ENCODE measurements at places on chromosomes 4 and X.

DNA sequence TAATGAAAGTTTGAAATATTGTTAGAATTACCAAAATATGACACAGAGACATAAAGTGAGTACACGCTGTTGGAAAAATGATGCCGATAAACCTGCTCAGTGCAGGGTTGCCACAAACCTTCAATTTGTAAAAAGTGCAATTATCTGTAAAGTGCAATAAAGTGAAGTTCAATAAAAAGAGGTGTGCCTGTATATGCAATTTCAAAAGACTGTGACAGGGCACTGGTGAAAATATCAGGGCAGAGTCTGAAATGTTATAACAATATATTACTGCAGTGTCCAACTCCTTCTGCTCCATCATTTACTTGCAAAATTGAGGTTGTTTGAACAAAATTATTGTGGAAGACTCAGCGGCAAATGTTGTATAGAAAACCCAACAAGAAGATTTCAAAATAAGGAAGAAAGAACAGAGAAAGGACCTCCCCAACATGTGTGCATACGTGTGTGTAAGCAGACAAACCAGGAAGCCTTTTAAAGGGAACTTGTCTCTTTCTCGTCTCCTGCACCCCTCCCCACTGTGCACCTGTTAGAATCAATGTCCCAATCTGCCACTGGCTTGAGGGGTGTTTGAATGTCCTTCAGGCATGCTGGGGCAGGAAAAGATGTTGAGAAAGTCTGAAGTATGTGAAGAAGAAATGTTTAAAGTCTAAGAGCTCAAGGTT lies 96.2 kb downstream of the MAOB start:
- DNase-seq, result no peak

DNA sequence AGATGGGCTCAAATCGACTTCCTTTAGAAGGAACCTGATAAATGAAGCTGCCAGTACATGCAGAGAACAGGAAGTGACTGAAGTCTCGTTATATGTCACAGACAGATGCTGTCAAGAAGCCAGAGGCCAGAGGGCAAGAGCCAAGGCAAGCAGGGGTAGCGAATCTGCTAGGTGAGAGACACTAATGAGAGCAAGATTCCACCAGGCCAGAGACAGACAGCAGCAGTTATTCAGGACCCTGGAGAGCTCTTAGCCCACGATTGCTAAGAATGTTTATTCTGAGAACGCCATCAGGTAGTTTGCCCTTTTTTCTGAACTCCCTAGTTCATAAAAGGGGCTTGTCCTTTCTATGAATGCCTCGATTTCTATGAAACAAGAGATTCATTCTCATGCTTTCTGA lies 73.7 kb downstream of the BEND2 start:
- no peak for DNase-seq

DNA sequence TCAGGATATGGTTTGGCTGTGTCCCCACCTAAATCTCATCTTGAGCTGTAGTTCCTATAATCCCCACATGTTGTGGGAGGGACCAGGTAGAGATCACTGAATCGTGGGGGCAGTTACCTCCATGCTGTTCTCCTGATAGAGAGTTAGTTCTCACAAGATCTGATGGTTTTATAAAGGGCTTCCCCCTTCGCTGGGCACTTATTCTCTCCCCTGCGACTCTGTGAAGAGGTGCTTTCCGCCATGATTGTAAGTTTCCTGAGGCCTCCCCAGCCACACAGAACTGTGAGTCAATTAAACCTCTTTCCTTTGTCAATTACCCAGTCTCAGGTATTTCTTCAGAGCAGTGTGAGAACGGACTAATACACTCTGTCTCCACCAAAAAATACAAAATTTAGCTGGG lies 291.9 kb downstream of the BCOR start:
- DNase-seq, result no peak

DNA sequence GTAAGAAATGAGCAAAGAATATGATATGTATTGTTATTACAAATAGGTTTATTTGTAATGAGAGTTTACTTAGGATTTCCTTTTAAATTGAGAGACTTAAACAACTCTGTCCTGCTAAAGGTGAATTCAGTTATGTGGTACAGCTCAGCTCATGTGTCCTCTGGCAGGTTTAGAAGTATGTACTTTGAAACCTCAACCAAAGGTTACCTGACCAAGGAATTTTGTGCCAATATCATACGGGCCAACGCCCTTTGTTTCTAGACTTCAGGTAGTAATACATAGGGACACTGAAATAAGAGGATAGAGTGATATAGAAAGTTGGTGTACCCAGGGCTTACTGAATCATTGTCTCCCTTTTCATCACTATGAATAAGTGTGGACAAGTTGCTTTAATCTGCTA lies 25.7 kb downstream of the SLAIN2 start:
- no peak for DNase-seq

DNA sequence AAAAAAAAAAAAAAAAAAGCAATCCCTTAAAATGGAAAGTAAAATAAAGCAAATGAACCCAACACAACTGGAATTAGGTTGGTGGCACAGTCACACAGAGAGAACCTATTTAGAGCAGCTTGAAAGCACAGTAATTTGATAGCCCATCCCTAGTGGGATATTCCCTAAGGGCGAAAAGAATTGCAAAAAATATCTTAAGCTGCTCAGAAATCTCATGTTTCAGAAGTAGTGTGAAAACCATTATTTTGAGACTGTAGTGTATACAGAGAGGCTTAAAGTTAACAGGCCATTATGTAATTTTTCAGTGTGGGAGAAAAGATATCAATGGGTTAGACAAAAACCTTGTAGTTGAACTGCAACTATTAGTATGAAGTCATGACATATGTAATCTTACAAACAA lies 40.0 kb upstream of the DHX15 start:
- DNase-seq, result no peak

- no peak for DNase-seq
Observed at GRCh38 chr4:127188847-127189246, 443.9 kb upstream of the INTU start.

DNA sequence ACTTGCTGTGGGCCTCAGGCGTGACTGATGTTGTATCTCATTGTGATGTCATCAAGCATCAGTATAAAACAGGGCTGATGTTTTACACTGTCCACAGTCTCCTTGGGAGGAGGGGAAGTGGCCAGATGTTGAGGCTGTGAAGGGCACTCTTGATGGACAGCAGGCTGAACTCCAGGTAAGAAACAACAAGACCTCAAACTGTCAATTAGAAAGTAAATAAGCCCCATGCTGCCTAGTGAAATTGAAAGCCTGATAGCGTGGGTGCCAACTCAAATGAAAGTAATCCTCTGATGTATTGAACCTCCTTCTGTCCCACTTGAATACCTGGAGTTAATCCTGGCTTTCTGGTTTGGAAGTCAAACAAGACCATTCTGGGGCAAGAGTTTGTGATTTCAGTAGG lies 19.7 kb downstream of the VSIG1 start:
- no peak for DNase-seq

- DNase-seq, result no peak
Observed at GRCh38 chrX:147710301-147710700, 201.4 kb upstream of the FMR1 start.
